ENCODE measurements at places on chromosomes 1 and 21. TPM values are rescaled to one million over a fixed set of nuclear protein-coding genes. Genes with fewer than 3 reads are reported as not detected.
A peak's percentile ranks its signal among the peaks of the same experiment; 100 is the strongest.

DNA sequence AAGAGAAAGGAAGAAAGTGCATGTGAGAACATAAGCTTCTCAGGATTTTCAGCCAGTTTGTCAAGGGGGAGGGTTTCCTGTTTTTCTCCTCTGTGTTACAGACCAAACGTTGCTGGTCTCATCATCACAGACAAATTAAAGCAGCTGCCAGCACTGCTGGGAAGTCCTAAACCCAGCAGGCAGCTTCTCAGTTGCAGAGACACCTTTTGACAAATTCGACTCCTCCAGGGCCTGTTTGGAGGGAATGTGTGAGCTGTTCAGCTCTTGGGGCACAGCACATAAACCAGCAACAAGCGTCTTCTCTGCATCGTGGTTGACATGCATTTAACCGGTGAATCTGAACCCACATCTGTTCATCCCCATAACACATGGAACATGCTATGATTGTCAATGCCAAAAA is 454.6 kb upstream of the RUNX1 start:
- no peak for DNase-seq

DNA sequence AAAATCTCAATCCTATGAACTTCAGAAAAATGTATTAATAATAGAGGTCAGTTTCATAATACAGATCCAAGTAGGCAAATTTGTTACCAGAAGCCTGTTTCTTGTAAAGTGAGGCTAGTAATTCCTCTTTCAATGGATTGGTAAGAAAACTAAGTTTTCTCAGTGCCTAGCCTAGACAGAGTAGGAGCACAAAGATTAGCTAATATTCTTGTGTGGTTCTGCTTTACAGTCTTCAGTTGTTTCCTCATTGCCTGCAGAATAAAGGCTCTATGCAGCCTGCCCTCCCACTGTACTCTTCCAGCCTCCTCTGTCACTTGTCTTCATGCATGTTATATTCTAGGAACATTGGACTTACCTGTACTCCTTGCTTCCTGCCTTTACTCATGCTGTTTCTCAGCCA is 2.4 kb upstream of the PPP1R15B start:
- no peak for DNase-seq

Gene TMEM200B
- 0.09 TPM for polyA plus RNA-seq

DNA sequence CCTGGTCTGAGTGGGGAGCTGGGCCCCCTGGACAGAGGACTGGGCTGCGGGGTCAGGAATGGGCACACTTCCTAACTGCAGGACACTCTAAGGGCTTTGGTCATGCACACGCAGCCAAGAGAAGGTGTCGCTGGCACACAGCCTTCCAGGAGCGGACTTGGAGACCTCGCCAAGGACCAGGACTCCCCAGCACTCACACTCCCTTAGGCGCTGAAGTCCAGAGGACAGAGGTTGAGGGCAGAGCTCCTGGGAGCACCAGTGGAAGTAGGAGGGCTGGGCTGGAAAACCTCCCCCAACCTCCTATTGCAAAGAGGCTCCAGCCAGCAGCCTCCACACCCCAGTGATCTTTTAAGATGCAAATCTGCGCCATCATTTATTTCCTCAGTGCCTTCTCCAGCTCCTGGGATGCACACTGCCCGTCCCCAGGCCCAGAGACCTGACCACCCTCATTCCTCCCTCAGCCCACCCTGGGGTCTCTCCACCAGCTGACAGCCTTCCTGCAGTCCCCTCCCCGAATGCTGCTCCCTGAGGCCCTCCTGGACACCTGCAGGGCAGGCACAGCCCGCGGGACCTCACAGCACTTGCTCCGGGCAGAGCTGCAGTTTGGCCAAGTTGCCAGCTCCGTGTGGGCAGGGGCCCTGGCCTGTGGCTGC is 3.0 kb downstream of the TSPEAR start:
- DNase-seq, result no peak

Gene SLC1A7
- not detected for polyA plus RNA-seq

GRCh38 chr1:28374297-28374696 is 4.8 kb downstream of the PHACTR4 start:
- no peak for DNase-seq

GRCh38 chr21:17989780-17990179 is 170.6 kb upstream of the C21orf91 start:
- DNase-seq, result no peak

Gene LCE2B
- not detected for polyA plus RNA-seq

- DNase-seq, result no peak
Observed at GRCh38 chr21:28916150-28916893, 76.4 kb downstream of the LTN1 start.

GRCh38 chr1:61754545-61754944 is 12.3 kb downstream of the PATJ start:
- no peak for DNase-seq

Gene DNAI4
- polyA plus RNA-seq, result 0.31 TPM

DNA sequence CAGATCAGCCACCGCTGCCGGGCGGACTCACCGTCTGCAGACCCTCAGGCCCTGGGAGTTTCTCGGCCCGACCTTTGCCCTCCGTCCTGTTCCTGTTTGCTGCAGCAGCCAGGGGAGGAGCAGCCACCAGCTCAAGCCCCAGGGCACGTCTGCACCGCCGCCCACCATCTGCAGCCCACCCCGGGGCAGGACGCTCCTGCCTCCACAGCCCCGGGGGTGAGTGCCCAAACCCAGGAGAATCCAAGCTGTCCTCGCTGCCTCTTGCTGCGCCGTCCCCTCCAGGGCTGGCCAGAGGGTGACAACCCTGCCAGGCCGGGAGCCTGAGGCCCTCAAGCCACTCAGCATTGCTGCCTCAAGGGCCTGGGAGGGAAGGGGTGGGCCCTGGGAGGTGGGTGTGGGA is 1.2 kb upstream of the SLC25A34 start:
- DNase-seq, result no peak

DNA sequence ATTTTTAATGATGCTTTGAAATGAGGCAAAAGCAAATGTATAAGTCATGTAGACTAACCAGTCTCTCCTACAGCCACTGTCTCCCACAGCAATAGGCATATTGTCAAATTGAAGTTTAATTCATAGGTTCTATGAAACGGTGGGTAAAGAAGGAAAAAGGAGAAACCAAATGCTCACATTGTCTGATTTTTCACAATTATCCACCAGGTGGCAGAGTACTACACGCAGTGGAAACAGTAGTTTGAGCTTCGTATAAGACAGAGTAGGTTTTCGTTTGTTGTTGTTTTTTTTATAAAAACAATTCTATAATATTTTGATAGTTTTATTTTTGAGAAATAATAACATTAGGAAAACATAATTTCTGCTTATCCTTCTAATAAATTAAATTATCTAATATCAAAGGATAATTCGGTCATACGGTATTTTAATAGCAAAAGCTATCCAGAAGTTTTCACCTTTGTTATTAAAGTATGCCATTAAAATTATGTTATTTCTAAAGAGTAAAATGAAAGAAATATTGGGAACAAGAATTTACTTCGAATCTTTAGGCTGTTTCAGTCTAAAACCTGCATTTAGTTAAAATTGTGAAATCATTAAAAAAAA is 39.1 kb downstream of the TYW3 start:
- DNase-seq, result peak; percentile 33

DNA sequence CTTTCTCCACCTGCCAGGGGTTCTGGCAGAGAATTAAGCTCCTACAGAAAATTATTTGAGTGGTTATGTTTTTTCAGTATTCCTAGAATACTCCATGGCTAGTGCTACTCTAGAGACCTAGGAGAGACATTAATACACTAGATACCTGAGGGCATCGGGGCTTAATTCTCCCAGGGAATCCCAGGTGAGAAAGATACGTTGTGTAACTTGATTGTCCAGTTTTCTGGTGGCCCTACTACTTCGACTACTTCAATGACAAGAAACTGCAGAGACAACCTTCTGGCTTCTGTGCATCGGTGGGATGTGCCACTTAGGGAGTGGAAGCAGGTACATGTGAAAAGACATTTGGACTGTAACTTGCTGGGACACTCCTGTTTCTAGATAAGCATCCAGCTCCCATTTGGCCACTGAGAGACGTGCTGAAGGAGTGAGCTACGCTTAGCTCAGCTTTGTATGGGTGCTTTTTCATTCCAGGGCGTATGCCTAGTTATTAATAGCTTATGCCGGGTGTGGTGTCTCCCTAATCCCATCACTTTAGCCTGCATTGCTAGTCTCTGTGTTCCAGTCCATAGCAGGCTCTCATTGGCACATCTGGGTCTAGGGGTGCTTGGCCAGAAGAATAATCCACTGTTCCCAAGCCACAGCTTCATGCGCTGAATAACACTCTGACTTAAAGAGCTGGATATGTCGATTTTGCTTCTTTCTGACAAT is 300.7 kb downstream of the SIPA1L2 start:
- DNase-seq, result no peak

Gene GPR52
- 0.31 TPM for polyA plus RNA-seq

DNA sequence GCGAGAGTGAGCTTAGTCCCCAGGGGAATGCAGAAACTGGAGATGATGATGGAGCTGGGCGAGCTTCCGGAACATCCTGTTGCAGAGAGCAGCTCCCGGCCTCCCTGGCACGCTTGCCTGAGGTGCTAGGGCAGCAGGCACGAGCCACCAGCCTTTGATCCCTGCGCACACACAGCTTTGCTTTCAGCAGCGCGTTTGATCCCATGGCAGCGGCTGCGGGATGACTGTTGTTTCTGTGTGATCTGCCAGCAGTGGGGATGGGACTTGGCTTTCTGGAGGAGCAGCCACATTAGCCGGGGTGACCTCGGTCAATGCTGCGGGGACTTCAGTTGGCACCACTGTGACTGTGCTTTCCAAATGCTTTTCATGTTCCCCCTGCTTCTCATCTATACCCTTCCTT is 193.2 kb downstream of the KAZN start:
- no peak for DNase-seq

DNA sequence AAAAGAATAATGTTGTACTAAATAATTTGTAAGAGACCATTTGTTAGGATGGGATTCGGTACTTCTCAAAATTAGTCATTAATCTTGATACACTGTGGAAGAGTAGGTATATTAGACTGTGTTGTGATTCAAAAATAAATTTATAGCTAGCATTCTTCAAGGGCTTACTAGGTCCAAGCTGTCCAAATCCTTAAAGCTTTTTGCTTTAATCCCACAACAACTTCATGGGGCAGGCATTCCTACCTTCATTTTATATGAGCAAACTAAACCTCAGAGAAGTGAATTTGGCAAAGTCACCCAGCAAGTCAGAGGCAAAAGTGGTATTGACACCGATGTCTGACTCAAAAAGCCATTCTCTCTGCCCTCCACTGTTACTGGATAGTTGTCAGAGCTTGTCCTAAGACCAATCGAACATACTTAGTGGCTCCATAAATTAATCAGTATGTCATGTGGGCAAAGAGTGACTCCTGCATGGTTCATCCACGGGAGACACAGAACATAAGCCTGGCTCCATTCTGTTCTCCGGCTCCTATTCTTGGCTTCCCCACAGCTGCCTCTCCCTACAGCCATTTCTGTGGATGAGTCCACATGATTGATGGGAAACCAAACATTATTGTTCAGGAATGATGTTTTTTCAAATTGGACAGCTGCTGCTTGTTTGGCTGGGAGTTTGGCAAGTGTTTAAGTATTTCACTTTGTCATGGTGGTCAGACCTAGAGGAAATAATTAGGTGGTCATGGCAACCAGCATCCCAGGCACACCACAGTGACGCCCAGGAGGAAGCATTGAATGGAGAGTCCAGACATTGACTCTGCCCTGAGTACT is 133.4 kb upstream of the FGGY start:
- DNase-seq, result no peak

- DNase-seq, result no peak
Observed at GRCh38 chr1:75901371-75901770, 30.8 kb downstream of the ASB17 start.

- DNase-seq, result no peak
Observed at GRCh38 chr1:218796773-218797172, 376.9 kb upstream of the LYPLAL1 start.

GRCh38 chr1:83017701-83018100 is 981.2 kb downstream of the TTLL7 start:
- DNase-seq, result no peak

- peak; percentile 9 for DNase-seq
Observed at GRCh38 chr21:23725576-23725975, 1881.7 kb downstream of the MRPL39 start.

Gene PGLYRP4
- polyA plus RNA-seq, result not detected

- no peak for DNase-seq
Observed at GRCh38 chr1:4137621-4138415, 237.7 kb upstream of the C1orf174 start.

GRCh38 chr1:226677027-226678020 is 61.8 kb downstream of the ITPKB start:
- no peak for DNase-seq

DNA sequence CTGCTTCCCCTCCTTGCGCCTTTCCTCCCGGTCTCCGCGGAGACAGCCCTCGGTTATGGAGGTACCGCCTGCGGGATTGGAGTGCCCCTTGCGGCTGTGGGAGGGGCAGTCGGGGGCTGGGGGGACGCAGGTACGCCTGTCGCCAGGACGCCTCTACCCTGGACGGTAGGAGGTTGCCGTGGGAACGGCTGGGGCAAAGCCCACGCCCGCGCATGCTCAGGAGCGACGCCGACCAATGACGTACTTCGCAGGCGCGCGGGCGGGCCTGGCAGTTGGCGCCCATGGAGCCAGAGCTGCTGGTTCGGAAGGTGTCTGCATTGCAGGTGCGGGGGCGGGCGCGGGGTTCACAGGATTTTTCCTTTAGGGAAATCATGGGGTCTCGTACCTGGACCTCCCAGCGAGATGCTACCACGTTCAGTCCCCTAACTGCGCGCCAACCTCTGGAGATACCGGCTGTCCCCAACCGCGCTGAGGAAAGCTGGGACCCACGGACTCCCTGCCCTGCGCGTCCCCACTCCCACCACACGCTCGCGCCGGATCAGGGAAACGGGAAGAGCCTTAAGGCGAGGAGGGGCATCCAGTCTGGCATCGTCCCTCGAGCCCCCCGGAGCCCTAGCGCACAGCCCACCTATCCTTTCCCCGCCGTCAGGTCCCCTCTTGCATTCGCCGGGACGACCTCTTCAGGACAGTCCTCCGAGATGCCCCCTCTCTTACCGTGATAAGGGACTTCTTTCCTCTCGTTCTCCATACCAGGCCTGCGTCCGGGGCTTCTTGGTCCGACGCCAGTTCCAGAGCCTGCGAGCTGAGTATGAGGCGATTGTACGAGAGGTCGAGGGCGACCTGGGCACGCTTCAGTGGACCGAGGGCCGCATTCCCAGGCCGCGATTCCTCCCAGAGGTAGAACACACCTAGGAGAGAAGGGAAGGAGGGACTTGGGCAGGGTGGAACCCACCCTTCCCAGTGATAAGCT is at the start of gene IQCC:
Gene IQCC (plus strand): TSS at position 271 of the 970 bp plus-strand sequence. CDS start 11 bp downstream, at position 282.
- DNase-seq, result peak; percentile 96

GRCh38 chr1:10538646-10539355 is 64.1 kb downstream of the PEX14 start:
- DNase-seq, result no peak
